ENCODE measurements at places on chromosomes 5 and 9.

GRCh38 chr5:45098483-45098882, 289.7 kb downstream of the MRPS30 start:
- DNase-seq: no peak

DNA sequence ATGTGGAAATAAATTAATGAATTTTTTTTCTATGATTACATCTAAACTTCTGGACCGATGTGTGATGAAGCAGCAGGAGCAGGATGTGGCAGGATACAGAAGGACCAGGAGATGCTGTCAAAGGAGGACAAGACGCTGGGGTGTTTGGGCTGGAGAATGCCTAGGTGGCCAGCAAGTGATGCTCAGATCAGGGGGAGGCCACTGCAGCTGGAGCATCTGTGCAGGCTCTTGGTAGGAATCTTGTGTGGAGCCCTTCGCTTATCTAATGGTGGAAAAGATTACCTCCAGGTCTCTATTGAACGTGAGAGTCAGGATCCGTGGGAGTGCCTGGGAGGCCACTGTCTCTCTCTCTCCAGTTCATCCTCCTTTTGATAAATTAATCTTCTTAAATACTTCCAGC, 79.8 kb downstream of the MRPL36 start:
- no peak for DNase-seq

- DNase-seq: peak; percentile 9
Measured at GRCh38 chr9:77488439-77489126, 159.5 kb downstream of the GNA14 start.

GRCh38 chr9:83068414-83068813, 5.5 kb upstream of the RASEF start:
- no peak for DNase-seq

DNA sequence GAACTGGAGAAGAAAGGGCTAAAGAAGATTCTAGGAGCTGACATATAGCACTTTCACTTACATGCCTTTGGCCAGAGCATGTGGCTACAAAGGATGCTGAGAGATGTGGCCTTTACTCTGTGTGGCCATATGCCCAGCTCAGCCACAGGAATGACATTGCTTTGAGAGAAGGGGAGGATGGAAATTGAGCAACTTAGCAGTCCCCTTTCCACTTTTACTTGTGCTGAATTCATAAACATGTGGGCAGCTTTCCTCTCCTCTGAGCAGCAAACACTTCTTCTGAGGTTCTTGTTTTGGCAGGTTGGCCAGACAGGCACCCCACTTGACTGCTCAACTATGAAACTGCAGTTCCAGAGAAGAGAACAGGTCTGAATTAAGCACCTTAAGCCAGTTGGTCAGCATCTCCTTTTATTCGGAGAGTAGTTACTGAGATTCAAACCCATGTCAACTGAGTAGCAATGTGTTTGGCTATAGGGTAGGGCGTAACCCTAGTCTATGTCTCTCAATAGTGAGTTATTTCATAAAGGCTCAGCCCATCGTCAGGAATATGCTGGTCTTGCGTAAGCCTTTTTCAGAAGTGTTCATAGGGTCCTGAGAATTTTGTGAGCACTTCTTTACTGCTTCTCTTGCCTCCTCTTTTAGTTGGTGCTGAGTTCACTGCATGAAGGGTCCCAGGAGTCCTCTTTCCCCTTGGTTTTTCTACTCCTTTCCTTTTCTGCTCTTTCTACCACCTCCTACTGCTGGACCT, 134.5 kb downstream of the PALM2AKAP2 start:
- no peak for DNase-seq

- DNase-seq: no peak
Measured at GRCh38 chr5:150044329-150044681, 42.0 kb downstream of the CSF1R start.

- DNase-seq: peak; percentile 53
Measured at GRCh38 chr5:179907556-179908324, at the start of gene TBC1D9B. TSS of gene TBC1D9B (minus strand) at chr5:179907897. CDS start at chr5:179907821, 76 bp downstream.

DNA sequence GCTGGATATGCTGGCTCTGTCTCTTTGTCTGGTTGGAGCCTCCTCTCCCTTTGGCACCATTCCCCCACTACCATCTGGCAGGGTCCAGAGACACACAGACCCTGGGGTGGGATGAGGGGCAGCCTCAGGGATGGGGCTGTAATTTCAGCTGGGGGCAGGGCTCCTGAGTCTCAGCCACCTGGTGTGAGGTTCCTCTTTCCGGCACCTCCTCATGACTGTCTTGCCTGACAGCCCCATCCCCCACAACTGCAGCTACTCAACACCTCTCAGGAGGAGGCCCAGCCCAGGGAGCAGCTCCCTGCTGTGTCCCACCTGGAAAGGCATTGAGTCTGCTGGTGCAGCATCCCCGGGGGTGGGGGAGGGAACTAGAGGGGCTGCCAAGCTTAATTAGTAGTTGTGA, 11.7 kb upstream of the RPS14 start:
- DNase-seq: no peak

DNA sequence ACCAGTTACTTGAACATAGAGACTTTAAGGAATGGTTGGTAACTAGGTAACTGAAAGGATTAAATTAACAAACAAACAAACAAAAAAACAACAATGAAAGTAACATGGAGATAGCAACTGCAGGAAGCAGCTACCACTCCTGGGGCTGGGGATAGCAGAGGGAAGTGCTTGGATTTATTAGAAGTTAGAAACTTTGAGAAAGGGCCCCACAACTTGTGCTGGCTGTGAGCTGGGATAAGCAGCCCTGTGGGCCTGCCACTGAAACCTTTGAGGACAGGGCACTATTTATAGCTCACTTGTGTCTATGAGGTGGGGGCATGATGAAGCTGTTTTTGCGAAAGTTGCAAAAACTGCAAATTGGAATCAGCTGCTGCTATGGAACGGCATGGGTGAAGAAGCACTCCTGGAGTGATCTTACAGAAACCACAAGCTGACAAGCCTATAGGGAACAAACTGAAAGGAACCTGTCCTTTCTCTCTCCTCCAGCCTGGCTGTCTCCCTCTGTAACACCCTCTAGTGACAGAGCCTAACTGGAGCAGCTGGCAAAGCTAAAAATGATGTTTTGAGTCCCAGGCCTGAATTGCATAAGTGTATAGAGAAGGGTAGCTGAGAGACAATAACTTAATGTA, 91.4 kb upstream of the RANBP6 start:
- peak; percentile 28 for DNase-seq

DNA sequence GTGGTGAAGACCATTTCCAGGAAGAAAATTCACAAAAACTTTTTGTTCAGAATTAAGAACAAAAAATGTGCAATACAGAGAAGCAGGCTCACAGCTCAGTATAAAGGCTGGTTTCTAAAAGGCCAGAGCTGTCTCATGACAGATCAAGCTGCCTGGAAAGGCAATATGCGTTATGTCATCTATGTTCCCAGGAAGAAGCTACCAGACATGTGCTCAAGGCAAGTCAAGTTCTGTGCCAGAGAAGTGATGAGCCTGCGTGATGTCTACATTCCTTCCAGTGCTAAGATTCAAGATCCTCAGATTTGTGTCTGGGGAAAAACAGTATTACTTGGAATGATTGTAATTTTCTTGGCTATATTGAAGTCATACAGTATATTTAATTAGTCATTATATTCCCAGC, 104.3 kb downstream of the PDE4D start:
- no peak for DNase-seq

DNA sequence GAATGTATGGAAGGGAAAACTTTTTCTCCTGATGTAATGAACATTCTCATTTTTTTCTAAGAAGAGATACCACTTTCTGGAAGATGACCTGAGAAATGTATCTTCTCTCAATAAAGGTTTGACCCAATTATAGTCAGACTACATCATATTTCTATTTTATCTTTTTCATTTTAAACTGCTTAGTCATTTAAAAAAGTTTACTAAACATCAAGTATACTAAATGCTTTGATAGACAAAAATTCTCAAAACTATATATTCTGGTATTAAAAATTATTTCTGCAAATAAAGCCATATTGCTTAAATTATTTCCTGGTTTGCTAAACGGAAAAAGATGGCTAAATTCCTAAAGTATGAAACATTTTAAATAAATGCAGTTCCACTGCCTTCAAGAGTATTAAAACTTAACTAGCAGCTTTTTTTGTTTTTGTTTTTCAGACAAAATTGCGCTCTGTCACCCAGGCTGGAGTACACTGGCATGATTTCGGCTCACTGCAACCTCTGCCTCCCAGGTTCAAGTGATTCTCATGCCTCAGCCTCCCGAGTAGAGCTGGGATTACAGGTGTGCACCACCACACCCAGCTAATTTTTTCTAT, 37.1 kb downstream of the FBXW11 start:
- no peak for DNase-seq

- DNase-seq: peak; percentile 87
Measured at GRCh38 chr9:131755541-131756198, 15.8 kb upstream of the RAPGEF1 start.

DNA sequence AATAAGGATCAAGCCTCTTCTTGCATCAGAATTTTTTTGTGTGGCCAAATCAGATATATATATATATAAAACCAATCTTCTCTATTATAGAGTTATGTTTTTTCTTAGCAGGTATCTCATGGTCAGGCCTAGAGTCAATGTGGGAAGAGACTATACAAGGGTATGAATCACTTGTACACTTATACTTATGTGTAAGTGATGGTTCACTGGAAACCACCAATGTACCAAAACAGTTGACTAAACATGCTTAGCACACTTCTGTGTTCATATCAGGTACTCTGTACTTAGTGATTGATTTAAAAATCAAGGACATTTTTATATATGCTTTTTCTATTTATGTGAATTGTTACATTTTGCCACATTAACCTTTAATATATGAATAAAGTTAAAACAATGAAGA, 92.6 kb downstream of the CWC27 start:
- no peak for DNase-seq

DNA sequence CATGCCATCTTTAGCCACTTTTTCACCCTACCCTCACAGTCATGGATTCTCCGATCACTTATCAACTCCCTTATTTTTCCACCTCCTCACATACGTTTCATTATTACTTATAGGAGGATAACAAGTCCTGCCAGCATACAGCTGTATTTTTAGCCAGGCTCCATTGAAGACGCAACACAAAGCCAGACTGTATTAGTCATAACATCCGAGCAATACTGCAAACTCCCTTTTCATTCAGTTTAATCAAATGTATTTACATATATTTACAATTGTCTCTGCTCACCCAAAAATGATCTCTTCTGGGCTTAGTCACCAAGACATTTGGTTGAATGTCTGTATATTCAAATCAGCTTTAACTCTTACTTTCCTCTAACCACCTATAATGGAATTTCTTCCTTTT, 126.4 kb upstream of the PRLR start:
- DNase-seq: no peak

- no peak for DNase-seq
Measured at GRCh38 chr5:72552041-72552557, 44.9 kb upstream of the ZNF366 start.

GRCh38 chr9:138048184-138048583, 170.6 kb downstream of the CACNA1B start:
- no peak for DNase-seq

- DNase-seq: no peak
Measured at GRCh38 chr5:72618708-72619107, 111.5 kb upstream of the ZNF366 start.

GRCh38 chr5:101045689-101046088, 142.6 kb upstream of the ST8SIA4 start:
- no peak for DNase-seq

GRCh38 chr5:15496886-15497285, 3.1 kb upstream of the FBXL7 start:
- no peak for DNase-seq

DNA sequence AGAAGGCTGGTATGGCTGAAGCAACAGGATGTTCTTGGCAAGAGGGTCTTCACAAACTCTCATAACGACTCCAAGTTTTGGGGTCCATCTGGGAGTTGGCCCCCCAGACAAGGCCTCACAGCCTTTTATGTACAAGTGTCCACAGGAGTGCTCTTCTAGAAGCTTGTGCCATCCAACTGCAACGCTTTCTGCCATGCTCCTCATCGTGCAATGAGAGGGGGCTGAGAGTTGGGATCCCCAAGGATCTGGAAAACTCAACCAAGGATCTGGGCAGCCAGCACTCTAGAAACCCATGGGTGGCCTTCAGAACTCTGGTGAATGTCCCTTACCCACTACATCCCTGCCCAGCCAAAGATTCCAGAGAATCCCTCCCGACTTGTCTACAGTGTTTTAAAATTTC, 8.5 kb upstream of the AMBP start:
- no peak for DNase-seq

DNA sequence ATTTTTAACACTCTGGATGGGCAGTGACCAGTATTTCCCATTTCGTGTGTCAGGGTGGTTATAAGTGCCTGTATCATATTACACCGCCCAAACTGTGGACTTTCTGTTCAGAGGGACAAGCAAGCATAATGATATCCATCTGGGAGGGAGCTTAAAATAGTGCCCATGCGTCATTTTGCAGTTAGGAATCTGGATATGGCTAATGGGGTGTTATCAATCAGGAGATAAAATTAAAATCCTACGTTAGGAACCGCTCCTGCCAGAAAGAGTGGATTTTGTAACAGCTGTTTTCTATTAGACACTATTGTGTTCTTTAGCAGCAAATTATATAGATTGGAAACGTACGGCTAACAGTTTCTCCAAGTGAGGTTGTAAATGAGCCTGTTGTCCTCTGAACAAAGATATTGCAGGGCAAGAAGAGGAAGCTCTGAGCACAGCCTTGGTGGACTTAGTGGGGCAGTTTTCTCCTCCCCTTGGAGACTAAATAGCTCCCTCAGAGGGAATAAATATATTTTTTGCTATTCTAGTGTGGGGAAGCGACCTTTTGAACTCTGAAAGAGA, 160.4 kb downstream of the SPATA31D1 start:
- DNase-seq: peak; percentile 8

DNA sequence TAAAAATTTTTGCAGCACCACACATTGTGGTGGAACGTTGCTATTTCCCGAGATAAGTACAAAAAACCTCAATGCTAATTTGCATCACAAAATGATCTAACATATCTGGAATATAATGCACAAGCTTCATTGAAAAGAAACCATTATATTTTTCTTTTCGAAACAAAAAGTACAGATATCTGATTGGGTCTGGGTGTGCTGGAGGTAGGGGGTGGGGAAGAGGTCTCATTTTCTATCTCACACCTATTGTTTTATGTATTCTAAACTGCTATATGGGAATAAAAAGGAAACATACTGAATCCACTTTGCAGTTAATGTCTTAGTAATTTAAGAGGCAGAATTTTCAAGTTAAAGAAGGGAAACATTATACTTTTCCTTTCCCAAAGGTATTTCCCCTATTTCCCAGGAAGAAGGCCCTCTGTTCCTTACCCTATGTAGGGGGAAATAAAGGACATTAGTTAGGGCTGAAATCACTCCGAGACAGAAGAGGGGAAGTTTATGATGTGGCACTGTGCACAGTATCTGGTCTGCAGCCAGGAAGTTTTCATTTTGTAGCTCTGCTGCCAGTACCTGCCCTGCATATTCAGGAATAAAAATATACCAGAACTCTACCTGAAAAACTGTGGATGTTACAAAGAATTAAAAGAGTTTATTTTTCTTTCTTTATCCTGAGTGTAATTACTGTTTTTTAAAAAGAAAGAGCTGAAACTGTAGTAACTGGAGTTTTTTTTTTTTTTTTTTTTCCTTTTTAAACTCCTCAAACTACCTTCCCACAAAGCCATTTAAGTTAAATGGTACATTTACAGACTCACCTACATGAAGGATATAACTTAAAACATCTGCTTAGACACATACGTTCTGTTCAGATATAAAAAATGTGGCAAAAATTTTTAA, 7.4 kb downstream of the MEF2C start:
- peak; percentile 31 for DNase-seq
